Astrocyte of the cerebellum (primary cell): ENCODE measurements at places on chromosomes 5 and 9.

- DNase-seq: no peak
These were observed 22.0 kb upstream of the EMB start for GRCh38 chr5:50463047-50463446.

DNA sequence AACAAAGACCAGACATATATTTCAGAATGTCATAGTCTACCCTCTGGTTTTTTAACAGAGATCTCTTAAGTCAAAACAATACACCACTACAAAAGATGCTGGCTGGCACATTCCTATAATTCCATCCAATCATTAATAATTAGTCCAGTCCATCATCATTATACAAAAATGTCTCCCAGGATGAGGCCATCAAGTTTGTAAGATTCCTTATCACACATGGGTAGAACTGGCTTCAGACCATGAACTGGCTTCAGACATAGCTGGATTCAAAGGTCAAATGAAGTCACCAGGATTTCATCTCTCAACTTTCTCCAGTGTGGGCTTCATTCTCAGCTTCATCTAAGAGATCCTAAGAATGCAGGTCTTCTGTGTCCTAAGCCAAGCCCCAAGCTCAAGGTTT is 147.1 kb downstream of the ENC1 start:
- no peak for DNase-seq

DNA sequence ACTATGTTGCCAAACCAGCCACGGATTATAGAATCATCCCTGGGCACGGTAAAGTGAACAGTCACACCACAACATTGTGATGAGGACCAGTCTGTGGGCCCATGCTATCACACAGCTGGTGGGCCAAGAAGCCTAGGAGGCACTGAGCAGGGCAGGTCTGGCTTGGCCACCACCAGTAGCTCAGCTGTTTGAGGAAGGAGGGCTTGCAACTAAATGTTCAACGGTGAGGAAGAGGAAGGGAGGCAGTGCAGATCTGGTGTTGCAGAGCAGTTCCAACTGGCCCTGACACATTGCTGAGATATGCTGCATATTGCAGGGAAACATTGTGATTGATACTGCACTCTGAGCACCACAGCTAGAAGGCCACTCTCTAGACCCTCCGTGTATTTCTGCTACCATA is 77.9 kb upstream of the ATG10 start:
- no peak for DNase-seq

DNA sequence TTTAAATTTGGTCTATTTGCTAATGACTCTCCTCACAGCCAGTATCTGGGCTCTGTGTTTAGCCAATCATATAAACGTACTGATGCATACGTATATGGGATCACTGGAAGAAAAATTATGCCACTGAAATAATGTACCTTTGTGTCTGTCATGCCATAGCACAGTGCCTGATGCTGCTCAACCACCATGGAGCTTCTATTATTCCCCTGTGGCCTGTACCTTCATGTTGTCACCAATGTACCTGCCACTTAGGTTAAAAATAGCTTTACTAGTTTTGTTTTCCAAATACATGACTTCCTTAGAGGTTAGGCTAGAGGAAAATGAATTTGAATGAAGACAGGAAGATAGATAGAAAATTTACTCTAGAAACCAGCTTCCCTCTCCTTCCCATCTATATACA is 34.6 kb downstream of the HACD4 start:
- no peak for DNase-seq

DNA sequence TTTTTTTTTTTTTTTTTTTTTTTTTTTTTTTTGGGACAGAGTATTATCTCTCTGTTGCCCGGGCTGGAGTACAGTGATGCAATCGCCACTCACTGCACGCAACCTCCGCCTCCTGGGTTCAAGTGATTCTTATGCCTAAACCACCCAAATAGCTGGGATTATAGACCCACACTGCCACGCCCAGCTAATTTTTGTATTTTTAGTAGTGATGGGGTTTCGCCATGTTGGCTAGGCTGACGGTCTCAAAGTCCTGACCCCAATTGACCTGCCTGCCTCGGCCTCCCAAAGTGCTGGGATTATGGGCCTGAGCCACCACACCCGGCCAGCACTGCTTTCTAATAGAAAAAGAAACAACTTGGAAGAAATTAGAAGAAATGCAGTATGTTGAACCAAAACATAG is 39.2 kb downstream of the TTC1 start:
- DNase-seq: no peak

- DNase-seq: no peak
These were observed 15.2 kb downstream of the HCN1 start for GRCh38 chr5:45680950-45681349.

GRCh38 chr9:17532461-17532860 is 46.4 kb upstream of the SH3GL2 start:
- DNase-seq: no peak

DNA sequence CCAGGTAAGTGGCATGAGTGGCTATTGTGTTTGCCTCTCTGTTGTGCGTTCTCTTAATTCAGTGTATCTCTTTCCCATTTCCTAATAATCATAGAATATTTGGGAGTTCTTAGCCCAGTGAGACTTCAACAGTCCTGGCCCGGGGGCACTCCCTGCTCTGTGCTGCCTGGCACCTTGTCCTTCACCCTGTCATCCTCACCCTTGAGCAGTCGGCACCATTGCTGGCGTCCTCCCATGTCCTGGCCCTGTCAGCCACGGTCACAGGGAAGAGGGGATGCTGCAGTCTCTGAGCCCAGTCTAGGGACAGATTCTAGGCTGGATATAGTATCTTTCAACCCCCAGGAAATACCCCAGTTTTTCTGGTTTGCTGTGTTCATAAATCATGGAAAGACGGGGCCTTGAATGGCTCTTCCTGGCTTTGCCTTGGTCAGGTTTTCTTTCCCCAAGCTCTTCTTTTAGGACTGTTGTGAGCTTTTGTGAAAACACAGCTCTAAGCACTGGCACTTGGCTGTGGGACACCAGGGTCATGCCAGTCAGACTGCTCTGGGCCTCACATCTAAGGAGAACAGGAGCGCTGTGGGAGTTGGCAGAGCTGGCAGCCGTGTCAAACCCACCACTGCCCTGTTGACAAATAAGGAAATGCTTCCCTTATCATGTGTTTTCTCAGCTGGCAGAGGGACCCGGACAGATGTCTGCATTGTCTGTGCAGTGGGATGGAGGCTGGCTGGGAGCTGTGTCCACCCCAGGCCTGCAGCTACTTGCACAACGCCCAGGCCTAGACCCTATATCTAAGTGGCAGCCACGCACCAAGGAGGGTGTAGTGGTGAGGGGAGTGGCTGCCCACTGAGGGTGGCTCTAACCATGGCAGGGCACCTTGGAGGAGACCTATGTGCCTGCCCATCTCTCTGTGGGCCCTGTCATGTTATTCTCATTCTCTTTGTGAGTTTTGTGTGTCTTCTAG is 378.6 kb downstream of the ICE1 start:
- DNase-seq: no peak

DNA sequence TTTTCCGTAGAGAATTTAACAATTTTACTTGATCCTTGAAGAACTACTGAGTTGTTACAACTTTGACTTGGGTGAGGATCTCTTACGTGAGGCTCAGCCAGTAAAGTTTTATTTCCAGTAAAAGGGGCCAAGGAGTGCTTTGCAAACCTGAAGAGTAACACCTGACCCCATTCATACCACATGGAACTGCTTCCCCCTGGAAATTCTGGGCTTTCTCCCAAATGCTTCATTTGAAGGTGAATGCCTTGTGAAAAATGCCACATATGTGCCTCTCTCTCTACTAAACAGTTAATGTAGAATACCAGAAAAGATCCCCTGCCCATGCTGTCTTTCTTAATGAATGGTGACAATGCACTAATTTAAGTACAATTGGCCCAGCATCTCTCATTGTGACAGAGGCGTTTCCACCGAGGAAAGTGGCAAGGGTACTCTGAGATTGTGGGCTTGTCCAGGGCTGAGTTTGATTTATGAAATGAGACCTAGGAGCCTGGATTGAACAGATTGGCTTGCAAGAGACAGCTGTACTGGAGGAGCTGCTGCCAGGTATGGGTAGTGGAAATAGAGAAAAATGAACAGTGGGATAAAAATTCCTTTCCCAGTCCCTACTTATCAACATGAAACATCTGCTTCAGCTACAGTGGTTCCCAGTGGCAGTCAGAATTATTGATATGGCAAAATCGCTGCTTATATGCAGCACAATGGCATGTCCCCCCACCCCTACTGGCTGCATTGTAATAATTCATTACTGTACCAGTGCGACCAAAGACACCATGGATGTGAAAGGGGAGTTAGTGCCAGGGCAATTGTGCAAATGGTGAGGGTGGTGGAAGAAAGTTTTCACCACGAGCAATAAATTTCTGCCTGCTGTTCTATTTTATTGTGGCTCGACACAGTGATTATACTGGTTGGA is 843.7 kb upstream of the WWC1 start:
- no peak for DNase-seq

- DNase-seq: no peak
These were observed 56.7 kb downstream of the GADD45G start for GRCh38 chr9:89661391-89661949.

- no peak for DNase-seq
These were observed 707 bp downstream of the PIP5K1B start for GRCh38 chr9:68705531-68706362.

GRCh38 chr9:27665136-27665535 is 91.9 kb upstream of the C9orf72 start:
- no peak for DNase-seq

DNA sequence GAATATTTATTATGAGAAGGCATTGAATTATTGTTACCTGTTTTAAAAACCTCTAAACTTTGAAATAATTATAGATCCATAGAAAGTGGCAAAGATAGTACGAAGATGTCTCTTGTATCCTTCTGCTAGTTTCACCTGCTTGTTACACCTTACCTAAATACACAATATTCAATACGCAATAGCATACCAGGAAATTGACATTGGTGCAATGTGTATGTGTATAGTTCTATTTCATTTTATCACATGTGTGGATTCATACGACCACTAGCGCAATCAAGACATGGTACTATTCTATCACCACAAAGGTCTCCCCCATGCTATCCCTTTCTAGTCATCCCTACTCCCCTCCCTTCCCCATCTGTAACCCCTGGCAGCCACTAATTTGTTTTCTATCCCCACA is 8.5 kb upstream of the OR2S2 start:
- no peak for DNase-seq

DNA sequence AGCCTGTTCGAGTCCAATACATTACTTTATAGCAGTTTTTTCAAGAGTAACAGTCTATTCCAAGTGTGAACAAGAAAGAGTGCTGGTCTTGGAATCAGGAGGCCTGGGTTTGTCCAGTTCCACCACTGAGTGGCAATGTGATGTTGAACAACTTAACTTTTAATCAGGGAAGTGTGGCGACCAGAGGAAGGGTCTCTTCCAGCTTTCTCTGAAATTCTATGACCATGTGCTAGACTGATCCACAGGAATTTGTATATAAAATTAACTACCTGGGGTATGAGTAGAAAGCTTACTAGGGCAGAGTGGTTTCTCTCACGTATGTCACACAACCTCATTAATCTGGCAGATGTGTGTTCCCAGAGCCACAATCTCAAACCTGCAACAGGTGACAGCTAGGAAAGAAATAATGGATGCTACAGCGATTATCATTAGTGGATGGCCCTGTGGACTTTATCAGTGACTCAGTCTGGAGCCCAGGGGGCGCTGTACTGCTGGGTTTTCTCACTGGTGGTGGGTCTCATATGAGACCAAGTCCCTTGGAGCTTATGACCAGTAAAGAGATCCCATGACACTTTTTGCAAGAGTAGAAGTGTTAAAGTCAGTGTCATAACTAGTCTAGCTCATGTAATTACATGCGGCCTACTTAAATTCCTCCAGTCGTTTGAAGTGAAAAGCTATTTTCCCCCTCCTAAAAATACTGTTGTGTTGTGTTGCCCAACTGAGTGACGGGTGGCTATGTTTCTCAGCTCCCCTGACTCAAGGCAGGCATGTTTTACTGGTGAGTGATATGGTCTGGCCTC is 116.5 kb downstream of the GDNF start:
- no peak for DNase-seq

GRCh38 chr5:115503420-115503819 is 41.2 kb downstream of the FEM1C start:
- no peak for DNase-seq

GRCh38 chr5:127517110-127517479 is 345 bp upstream of the PRRC1 start:
- DNase-seq: no peak

DNA sequence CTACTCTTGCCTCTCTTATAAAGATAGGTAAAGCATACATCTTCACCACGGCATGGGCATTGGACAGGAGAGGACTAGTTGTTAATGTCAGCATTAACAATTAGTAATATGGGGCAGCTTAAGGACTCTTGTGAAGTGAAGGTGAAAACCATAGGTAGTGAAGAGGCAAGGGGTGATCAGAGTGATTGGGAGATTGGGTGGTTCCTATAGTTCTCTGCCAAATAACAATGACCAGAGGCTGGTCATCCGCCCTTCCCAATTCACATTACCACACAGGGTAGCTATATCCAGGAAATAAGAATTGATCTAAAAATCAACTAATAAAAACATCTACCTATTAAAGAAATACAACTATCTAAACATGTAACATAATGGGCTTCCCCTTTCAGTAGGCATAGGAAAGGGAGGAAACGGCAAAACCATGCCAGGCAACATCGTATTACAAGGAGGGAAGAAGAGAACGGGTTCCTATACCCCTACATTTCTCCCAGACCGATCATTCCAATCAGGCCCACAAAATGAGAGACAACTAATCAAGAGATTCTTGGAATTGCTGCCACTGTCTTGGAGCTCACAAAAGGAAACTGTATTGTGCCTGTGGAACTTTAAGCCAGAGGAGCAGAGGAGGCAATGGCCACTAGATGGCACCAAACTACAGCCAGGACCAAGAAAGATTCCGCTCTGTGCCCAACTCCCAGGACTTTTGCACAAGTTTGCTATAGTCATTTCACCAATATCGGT is 121.6 kb downstream of the FBXL17 start:
- DNase-seq: peak; percentile 75

DNA sequence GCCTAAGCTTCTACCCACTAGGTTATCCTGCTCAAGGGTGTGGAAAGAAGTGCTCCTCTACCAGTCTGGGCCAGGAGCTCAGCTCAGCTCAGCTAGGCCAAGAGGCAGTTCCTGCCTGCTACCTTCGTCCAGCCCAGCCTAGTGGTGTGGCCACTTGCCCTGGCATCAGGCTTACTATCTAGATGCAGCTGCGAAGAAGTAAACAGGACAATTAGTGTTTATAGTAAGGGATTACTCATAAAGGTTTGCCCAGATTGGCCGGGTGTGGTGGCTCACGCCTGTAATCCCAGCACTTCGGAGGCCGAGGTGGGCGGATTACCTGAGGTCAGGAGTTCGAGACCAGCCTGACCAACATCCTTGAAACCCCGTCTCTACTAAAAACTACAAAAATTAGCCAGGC is 12.8 kb upstream of the SPATA24 start:
- DNase-seq: no peak

GRCh38 chr5:82023644-82024043 is 51.8 kb downstream of the ATG10 start:
- no peak for DNase-seq

GRCh38 chr5:130605234-130605633 is 559.8 kb downstream of the HINT1 start:
- no peak for DNase-seq

GRCh38 chr9:77176686-77177142 is 620 bp upstream of the VPS13A start:
- DNase-seq: no peak
